ENCODE measurements at places on chromosomes 16 and 17. TPM values are rescaled to one million over a fixed set of nuclear protein-coding genes. Genes with fewer than 3 reads are reported as not detected.

DNA sequence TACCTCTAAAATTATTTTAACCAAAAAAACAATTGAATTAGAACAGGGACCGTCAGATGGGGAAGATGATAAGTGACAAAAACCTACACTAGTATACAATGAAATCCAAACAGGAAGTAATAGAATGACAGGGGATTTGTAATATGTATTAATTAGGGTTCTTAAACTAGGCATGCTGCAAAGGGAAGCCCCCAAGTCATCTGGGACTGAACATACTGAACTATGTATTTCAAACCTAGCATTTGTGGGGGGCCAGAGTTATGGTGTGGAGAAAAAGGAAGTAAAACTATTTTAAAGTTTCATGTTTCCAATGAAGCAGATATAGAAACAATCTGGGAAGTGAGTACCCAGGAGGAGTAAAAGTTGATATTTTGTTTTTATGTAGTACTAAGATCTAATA lies 133.2 kb upstream of the HS3ST3A1 start:
- no peaks in the 10 kb centered on the region for H3K4me1 ChIP-seq
- no peak for DNase-seq
- H3K4me3 ChIP-seq = no peak overlapping the region

The ABI3 gene
- 0.51 TPM for total RNA-seq

The KRT28 gene
- total RNA-seq = not detected

DNA sequence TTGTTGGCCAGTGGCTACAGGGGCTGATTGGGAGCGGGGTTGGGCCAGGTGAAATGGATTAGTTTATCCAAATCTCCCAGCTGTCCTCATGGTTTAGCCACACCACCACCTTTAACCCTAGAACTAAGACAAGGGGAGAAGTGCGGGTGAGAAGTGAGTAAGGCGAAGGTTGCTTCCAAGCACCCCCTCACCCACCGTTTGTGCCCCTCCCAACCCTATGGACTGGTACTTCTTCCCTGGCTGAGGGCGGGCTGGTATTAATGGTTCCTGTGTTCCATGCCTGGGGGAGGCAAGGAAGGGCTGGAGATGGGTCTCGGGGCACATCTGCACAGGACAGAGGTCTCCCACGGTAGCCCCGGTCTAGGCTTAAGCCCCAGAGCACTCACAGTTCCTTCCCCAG lies 25.1 kb downstream of the NT5M start:
- no peaks in the 10 kb centered on the region for H3K4me1 ChIP-seq
- H3K36me3 ChIP-seq = peaks cover under 1% of the 10 kb centered on the region
- no peak for DNase-seq
- H3K27ac ChIP-seq = no peak overlapping the region

- peak overlapping the region; percentile 40 for H3K27ac ChIP-seq
- DNase-seq = no peak
These were observed 48.7 kb downstream of the GPRC5B start for GRCh38 chr16:19835968-19836421.

DNA sequence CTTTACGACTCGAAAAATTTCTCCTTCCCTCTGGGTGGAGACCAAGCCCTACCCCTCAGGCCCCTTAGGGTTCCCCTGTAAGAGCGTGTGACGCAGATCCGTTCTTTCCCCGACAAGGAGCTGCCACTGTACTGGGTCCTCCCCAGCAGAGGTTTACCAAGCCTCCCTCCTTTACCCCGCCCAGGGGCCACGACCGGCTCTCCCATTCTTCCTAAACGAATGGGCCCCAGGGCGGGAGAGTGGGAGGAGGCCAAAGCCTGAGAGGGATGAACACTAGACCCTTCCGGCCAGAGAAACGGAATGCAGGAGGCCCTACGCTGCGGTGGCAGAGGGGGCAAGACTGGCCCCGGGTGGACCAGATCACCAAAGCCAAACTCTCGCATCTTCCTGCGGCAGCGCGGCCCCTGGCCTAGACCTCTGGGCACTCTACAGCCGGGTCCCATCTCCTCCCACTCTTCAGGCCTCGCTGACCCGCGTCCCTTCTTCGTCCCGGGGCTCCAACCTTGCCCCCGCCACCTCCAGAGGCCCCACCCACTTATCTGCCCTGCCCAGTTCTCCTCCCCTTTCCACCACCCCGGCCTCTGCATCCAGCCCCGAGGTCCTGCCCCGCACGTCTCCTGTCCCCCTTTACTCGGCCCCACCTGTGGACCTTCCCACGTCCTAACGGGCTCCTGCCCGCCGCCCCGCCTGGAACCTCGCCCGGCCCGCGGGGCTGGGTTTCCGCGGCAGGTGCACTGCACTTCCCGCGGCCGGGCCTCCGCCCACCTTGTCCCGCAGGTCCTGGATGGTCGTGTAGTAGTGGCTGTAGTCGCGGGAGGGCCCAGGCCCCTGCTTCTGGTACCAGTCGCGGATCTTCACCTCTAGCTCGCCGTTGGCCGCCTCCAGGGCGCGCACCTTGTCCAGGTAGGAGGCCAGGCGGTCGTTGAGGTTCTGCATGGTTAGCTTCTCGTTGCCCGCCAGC lies 765 bp downstream of the KRT19 start:
- peaks cover 17% of the 10 kb centered on the region for H3K27me3 ChIP-seq
- no peak for DNase-seq
- H3K36me3 ChIP-seq = peaks cover 23% of the 10 kb centered on the region
- peaks cover 68% of the 10 kb centered on the region for H3K4me1 ChIP-seq

DNA sequence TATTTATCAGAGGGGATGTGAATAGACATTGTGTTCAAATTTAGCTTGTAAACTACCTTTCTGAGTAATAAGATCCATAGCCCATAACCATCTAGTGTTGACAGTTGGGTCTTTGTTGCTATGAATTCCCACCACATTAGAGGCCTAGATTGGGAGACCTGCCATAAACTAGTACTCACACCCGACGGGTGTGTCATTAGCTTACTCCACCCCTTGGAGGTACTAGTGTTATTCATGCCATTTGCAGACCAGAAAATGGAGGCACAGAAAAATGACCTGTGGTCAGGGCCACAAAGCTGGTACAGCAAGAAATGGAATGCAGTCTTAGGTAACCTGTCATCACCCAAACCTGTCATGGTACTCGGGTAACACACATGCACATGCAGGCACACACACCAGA lies 41.3 kb upstream of the BCAR1 start:
- H3K4me1 ChIP-seq = peaks cover 12% of the 10 kb centered on the region
- no peak overlapping the region for H3K4me3 ChIP-seq
- no peaks in the 10 kb centered on the region for H3K27me3 ChIP-seq

DNA sequence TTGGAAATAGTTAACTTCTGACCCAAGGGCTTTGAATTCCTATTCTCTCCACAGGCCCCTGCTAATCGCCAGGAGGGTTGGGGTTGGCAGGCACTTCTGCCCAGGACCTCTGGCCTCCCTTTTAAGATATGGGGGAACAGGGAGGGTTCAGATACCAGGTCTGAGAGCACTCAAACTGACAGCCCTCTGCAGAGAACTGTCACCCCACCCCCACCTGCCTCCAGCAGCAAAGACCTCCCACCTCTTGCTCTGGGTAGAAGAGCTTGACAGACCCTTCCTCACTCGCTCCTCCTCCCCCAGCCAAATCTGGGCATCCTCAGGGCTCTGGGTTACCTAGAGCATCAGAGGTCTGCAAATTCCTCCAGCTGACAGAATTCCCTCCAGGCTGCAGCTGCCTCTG lies 11.6 kb downstream of the CDH3 start:
- H3K36me3 ChIP-seq = peaks cover 5% of the 10 kb centered on the region
- no peak for DNase-seq
- peak overlapping the region; percentile 79 for H3K27ac ChIP-seq

The CRHR1 gene
- 0.36 TPM for total RNA-seq

DNA sequence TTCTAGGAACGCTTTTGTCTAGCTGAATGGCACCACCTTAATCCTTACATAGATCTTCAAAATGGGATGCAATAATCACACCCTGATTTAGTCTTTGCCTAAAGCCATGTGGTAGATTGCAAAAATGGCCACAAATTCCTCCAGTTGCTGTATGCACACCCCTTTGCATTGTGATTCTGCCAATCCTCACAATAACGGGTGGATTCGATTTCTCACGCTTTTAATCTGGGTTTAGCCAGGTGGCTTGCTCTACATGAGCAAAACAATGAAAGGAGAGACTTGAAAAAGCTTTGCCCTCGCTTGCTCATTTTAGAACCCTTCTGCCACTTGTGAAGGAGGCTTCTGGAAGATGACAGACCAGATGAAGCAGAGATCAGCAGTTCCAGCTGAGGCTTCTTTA lies 50.3 kb upstream of the B4GALNT2 start:
- DNase-seq = no peak
- no peak overlapping the region for H3K27ac ChIP-seq
- H3K4me1 ChIP-seq = no peaks in the 10 kb centered on the region

The CDC6 gene
- total RNA-seq = 16.8 TPM

DNA sequence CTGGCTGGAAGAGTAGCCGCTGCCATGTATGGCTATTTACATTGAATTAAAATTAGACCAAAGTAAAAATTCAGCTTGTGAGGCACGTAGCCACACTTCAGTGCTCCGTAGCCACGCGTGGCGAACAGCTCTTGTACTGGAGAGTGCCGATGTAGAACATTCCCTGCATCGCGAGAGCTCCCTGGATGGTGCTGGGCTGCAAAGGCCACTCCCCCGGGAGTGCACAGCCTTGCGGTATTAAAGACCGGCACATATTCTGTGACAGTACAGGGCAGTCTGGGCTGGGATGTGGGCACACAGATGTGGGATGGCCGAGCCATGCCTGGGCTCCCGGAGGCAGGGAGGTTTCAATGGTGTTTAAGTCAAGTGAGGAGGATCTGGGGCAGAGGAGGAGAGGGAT lies 102.2 kb downstream of the CMIP start:
- H3K36me3 ChIP-seq = no peaks in the 10 kb centered on the region
- DNase-seq = no peak
- no peak overlapping the region for H3K4me3 ChIP-seq
- no peak overlapping the region for H3K27ac ChIP-seq

The MMP25 gene
- 0.09 TPM for total RNA-seq

Data from mesothelial cell of epicardium (in vitro differentiated cells).